ENCODE measurements at places on chromosomes 4 and X. TPM values are rescaled to one million over a fixed set of nuclear protein-coding genes. Genes with fewer than 3 reads are reported as not detected.

Gene KCNE5
- total RNA-seq: 0.47 TPM

Gene JAKMIP1
- not detected for total RNA-seq

- DNase-seq: no peak
These were observed 154.8 kb upstream of the RAPGEF2 start for GRCh38 chr4:158948071-158948470.

DNA sequence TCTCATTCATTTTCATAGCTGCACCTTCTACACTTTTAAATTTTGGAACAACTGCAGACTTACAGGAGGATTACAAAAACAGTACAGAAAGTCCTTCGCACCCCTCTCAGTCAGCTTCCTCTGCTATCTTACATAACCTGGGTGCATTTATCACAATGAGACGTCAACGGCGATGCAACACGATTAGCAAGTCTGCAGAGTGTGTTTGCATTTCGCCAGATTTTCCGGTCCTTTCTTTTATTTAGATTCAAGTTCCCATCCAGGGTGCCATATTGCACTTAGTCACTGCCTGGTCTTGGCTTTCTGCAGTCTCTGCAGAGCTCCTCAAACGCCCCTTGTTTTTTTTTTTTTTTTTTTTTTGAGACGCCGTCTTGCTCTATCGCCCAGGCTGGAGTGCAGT lies 85.9 kb downstream of the ASMT start:
- no peak for DNase-seq

- DNase-seq: no peak
These were observed 114.0 kb upstream of the LNX1 start for GRCh38 chr4:53705151-53705764.

DNA sequence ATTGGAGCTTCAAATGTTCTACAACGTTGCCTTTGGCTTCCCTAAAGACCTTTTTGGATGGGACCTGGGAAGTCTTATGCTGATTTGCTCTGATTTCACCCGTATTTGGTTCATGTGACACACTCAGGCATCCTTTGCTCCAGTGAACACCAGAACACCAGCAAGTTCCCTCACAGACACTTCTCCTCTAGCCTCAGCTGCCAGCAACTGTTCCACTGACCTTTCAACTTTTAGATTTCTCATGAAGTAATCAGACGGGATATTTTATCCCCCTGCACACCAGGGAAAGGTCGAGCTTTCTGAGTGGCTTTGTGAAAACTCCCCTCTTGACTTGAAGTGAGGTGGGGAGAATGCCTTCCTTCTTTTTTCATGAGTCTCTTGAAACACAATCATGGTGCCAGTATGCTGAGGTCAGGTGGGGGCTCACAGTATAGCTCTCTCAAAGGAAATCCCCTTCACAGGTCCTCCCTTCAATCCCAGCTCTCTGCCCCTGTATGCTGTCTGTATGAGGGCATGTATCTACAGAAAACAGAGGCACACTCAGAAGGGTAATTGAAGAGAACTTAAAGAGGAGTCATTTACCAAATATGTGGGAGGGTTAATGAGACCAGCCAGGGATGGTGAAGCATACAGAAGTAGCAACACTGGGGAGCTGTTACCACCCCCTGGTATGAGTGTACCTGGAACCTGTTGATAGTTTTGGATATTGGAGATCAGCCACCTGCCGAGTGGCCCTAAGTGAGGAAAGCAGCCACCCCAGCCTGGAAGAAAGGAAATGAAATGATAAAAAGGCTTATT lies 62.7 kb downstream of the FGFBP1 start:
- DNase-seq: no peak

- DNase-seq: no peak
These were observed 1934.9 kb downstream of the ARAP2 start for GRCh38 chr4:34309383-34309906.

GRCh38 chr4:86670756-86671155 lies 76.6 kb downstream of the PTPN13 start:
- no peak for DNase-seq
